ENCODE measurements at places on chromosomes 11 and 22. TPM values are rescaled to one million over a fixed set of nuclear protein-coding genes. Genes with fewer than 3 reads are reported as not detected.
A peak's percentile ranks its signal among the peaks of the same experiment; 100 is the strongest.

Gene TTC36
- total RNA-seq: 0.84 TPM

Gene MIOX
- total RNA-seq: 0.91 TPM

Gene MYO7A
- not detected for total RNA-seq

- peak; percentile 58 for DNase-seq
Observed at GRCh38 chr22:45671783-45672563, at the start of gene ATXN10. TSS of gene ATXN10 (plus strand) at chr22:45671834. CDS start at chr22:45672064, 230 bp downstream.

GRCh38 chr11:62479631-62480201 lies 60.9 kb downstream of the SCGB1A1 start:
- no peak for DNase-seq

- DNase-seq: no peak
Observed at GRCh38 chr11:62707277-62707861, at the start of the genes BSCL2 and GNG3. TSS of gene BSCL2 (minus strand) at chr11:62707424. CDS start at chr11:62707195, 229 bp downstream. TSS of gene GNG3 (plus strand) at chr11:62707676. CDS start at chr11:62708296, 620 bp downstream.
